ENCODE measurements at places on chromosomes 16 and 17. TPM values are rescaled to one million over a fixed set of nuclear protein-coding genes. Genes with fewer than 3 reads are reported as not detected.

The DRC7 gene
- total RNA-seq: not detected

The TMEM92 gene
- total RNA-seq: not detected

The FOXC2 gene
- total RNA-seq: not detected

The SLC35G6 gene
- not detected for total RNA-seq

The CACNG1 gene
- total RNA-seq: not detected

The KIAA0753 gene
- total RNA-seq: 16.4 TPM

The RAMP2 gene
- not detected for total RNA-seq

The CDH8 gene
- total RNA-seq: not detected

The TVP23A gene
- not detected for total RNA-seq

The KRT12 gene
- total RNA-seq: not detected

The SLC2A4 gene
- not detected for total RNA-seq

The MYH1 gene
- not detected for total RNA-seq

The IGF2BP1 gene
- total RNA-seq: not detected

The NOL3 gene
- 58.6 TPM for total RNA-seq

The CMTM1 gene
- total RNA-seq: 12.2 TPM

The WNT9B gene
- total RNA-seq: not detected

The WFIKKN1 gene
- 0.33 TPM for total RNA-seq

The IL32 gene
- 2,176 TPM for total RNA-seq

The RASD1 gene
- total RNA-seq: 0.51 TPM

The RCVRN gene
- total RNA-seq: not detected

The LRRC46 gene
- total RNA-seq: 0.53 TPM

The HAPSTR1 gene
- total RNA-seq: 67.0 TPM

The HNF1B gene
- total RNA-seq: not detected

The TMEM204 gene
- total RNA-seq: 65.7 TPM

The OTOP3 gene
- total RNA-seq: not detected

The TBC1D3G gene
- not detected for total RNA-seq

The CHD9NB gene
- total RNA-seq: not detected

The SNAI3 gene
- 24.8 TPM for total RNA-seq

The UMOD gene
- not detected for total RNA-seq

The FUS gene
- 492 TPM for total RNA-seq

The CCDC144A gene
- total RNA-seq: 6.8 TPM

The CTRB2 gene
- total RNA-seq: not detected

The HBA2 gene
- not detected for total RNA-seq
